Hindlimb muscle (tissue), 1 donor: ENCODE measurements at places on chromosomes 7 and 10. TPM values are rescaled to one million over a fixed set of nuclear protein-coding genes. Genes with fewer than 3 reads are reported as not detected.

GRCh38 chr7:12102126-12102525 is 109.0 kb upstream of the TMEM106B start:
- DNase-seq: no peak

- no peak for DNase-seq
These were observed 297.6 kb upstream of the SP8 start for GRCh38 chr7:21084286-21084685.

GRCh38 chr7:142323706-142324105 is 65.8 kb upstream of the PRSS58 start:
- no peak for DNase-seq

DNA sequence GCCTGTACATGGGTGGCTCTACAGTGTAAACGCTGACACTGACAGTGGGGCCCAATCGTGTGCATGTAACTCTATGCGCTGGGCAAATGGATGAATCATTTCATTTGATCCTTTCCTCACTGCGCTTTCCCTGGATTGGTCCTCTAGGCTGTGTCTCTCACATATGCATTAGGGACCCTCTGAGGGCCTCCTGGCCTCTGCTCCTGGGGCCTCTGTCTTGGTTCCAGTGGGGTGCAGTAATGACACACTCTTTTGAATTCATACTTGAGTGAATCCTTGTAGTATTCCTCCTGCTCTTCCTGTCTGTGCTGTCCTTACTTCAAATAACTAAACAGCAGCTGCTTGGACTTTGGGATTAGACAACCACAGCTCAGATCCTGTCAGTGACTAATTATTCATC is 176.5 kb upstream of the ADO start:
- no peak for DNase-seq

GRCh38 chr7:39332142-39332541 is 234.1 kb upstream of the YAE1 start:
- no peak for DNase-seq

Gene KLF14
- 1.5 TPM for polyA plus RNA-seq

Gene VWA2
- 0.34 TPM for polyA plus RNA-seq

GRCh38 chr7:137203351-137203750 is 140.2 kb downstream of the PTN start:
- peak; percentile 46 for DNase-seq

Gene HK1
- 35.4 TPM for polyA plus RNA-seq

DNA sequence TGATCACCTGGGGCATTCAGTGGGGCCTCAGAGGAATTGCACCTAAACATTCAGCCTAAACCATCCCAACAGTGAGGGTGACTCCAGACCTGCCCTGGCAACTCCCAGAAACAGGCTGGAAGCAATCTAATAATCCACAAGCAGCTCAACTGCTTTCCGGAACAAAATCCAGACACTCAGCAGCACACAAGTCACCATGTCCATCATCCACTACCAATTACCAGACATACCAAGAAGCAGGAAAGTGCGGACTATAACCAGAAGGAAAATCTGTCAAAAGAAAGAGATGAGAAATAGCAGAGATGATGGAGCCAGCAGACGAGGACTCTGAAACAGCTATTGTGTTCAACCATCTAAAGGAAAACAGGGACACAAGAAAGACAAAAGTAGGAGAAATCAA is 342.6 kb upstream of the ZMIZ1 start:
- DNase-seq: no peak

DNA sequence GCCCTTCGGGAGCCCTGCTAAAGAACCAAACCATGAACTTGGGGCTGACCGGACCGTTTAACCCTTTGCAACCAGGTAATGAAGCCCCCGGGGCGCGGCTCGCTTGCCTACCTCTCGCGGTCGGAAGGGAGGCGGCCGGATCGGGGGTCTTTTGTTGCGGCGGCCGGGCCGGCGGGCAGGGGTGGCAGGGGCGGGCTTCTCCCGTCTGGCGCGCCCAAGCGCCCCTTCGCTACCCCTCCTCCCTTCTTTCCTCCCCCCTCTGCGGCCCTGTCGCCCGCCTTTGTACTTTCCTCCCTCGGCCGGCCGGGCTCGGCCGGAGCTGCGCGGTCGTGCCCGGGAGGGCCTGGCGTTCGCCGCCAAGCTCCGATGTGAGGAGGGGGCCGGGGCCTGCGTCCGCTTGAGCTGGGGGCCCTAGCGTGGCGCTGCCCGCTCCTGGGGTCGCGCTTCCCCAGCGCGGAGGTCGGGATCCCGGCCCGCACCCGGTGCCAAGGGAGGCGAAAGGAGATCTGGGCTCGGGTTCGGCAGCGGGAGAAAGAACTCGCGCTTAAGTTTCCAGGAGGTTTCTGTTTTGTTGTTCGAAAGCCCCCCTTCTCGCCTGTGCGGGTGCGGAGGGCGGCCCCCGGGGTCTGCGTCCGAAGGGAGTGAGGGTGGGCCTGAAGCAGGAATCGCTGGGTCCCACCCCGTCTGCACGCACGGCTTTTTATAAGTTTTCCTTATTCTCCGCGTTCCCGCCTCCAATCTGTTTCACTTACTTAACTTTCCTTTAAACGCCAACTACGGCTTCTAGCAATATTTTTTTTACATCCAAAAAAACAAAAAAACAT is 436.8 kb upstream of the GALNT17 start:
- DNase-seq: peak; percentile 36

DNA sequence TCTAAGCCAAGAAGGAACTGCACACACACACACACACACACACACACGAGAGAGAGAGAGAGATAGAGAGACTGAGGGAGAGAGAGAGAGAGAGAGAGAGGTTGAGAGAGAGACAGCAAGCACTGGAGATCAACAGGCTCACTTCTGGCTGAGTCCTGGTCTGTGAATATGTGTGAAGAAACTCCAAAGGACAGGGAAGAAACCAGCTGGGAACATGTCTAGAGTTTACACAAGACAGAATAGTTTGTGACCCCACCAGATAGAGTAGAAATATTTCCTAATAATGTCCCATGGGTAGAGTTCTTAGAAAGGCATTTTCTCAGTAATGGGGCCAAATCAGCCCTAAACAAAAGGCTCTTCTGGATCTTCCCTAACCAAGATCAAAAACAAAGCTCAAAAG is 155.5 kb upstream of the IGFBP3 start:
- no peak for DNase-seq

Gene NCAPG2
- 11.6 TPM for polyA plus RNA-seq

GRCh38 chr10:102451105-102451969 is at the start of gene C10orf95:
Gene C10orf95 (minus strand): TSS chr10:102451543. CDS start chr10:102451093, 450 bp downstream.
- no peak for DNase-seq

GRCh38 chr7:152025937-152026890 is 740 bp downstream of the GALNT11 start:
- DNase-seq: no peak

- no peak for DNase-seq
These were observed 549.5 kb upstream of the GRM3 start for GRCh38 chr7:86094166-86094669.

DNA sequence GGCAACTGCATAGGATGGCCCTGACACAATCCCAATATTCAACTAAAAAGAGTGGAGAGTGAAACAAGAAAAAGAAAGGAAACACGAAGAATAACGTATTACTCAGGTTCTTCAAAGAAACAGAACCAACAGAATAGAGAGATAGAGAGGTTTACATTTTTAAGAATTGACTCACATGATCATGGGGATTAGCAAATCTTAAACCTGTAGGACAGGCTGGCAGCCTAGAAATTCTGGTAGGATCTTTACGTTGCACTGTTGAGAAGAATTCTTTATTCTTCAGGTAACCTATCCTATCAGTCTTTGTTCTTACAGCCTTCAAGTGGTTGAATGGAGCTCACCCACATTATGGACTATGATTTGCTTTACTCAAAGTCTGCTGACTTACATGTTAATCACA is 103.9 kb downstream of the AASS start:
- no peak for DNase-seq

- peak; percentile 82 for DNase-seq
These were observed 50.6 kb upstream of the ITGB1 start for GRCh38 chr10:33008499-33009243.

DNA sequence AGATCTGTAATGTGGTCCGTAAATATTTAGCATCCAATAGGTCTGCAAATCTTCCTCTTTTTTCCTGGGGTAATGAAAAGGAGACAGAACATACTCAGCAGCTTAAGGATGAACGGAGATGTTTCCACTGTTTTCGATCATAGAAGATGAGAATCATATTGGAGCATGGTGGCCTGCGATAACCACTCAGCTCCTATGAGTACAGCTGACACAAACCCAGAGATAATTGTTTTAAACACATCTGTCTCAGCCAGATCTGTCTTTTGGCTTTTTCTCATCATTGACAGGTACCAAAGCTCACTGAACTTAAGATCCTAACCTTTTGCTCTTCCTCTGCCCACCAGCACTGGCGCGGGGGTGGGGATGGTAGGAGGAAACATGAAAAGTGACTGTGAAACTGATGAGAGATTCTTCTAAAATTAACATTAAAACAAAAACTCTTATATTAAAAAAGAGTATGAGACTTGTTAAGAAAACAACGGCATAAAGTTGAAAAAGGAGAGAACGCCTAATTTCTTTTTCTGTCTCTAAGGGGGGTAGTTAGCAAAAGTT is 71.0 kb downstream of the SVOPL start:
- DNase-seq: no peak

Gene PRKG1
- 35.5 TPM for polyA plus RNA-seq

Gene CCDC3
- polyA plus RNA-seq: 22.1 TPM

Gene KCP
- polyA plus RNA-seq: 2.2 TPM

DNA sequence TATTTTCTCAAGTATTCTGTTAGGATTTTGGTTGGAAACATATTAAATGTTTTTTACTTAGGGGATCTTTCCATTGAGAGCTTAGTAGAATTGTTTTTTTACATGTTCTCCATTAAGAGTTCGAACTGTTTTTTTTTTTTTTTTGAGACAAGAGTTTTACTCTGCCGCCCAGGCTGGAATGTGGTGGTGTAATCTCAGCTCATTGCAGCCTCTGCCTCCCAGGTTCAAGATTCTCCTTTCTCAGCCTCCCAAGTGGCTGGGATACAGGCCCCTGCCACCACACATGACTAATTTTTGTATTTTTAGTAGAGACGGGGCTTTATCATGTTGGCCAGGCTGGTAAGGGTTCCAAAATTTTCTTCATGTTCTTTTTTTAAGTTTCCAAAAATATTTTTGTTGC is 33.2 kb downstream of the MPLKIP start:
- no peak for DNase-seq

GRCh38 chr7:11327633-11328032 is 354.0 kb downstream of the PHF14 start:
- no peak for DNase-seq

DNA sequence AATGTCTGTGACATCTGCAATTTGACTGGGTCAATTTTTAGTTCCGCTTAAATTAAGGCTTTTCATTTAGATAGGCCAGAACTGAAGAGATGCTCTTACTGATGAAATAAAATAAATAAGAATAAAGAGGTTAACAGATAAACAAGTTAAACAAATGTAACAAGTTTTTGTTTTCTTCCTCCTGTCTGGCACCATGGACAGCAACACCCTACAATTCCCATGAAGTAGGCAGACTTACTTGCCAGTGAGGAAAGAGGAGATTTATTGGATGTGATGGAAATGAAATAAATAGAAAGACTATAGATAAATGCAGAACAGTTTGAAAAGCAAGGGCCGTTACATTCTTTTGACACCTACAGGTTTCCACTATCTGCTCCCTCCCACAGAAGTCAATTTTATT is 118.5 kb downstream of the AMPH start:
- no peak for DNase-seq

- no peak for DNase-seq
These were observed 70.6 kb upstream of the RHEB start for GRCh38 chr7:151590071-151590849.

- DNase-seq: no peak
These were observed 182.3 kb upstream of the IMMP2L start for GRCh38 chr7:111744501-111745155.

- DNase-seq: no peak
These were observed 105.0 kb downstream of the EPC1 start for GRCh38 chr10:32241946-32242345.

DNA sequence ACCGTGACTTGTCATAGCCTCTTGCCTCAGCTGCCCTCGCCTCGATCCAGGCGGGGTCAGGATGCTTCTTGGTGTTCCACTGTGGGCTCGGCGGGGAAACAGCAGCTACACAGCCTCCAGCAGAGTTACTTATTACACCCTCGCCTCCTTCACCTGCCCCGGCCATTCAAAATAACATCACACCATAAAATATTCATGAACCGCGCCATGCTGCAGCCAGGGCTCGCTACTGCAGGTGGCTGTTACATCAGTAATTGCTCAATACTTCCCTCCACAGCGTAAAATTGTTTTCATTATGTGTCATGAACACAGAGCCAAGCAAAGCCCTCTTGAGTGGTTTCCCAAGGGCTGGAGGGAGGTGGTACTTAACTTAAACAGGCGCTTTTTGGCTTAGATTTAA is 241.5 kb upstream of the SP8 start:
- DNase-seq: no peak

Gene PLXDC2
- 31.4 TPM for polyA plus RNA-seq

- no peak for DNase-seq
These were observed 50.5 kb upstream of the PRSS58 start for GRCh38 chr7:142308326-142308725.

Gene SLC39A12
- not detected for polyA plus RNA-seq

Gene MAGI2
- polyA plus RNA-seq: 4.2 TPM

Gene STAMBPL1
- polyA plus RNA-seq: 5.4 TPM

GRCh38 chr10:82378146-82378545 is 503.2 kb downstream of the NRG3 start:
- DNase-seq: peak; percentile 14

DNA sequence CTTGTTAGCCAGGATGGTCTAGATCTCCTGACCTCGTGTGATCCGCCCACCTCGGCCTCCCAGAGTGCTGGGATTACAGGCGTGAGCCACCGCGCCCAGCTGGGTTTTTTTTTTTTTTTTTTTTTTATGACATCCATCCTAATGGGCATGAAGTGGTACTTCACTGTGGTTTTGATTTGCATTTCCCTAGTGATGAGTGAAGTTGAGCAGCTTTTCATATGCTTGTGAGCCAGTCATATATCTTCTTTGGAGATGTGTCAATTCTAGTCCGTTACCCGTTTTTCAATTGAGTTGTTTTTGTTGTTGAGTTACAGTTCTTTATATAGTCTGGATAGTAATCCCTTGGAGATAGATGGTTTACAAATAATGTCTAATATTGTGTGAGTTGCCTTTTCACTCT is 127.7 kb downstream of the SMURF1 start:
- DNase-seq: no peak

DNA sequence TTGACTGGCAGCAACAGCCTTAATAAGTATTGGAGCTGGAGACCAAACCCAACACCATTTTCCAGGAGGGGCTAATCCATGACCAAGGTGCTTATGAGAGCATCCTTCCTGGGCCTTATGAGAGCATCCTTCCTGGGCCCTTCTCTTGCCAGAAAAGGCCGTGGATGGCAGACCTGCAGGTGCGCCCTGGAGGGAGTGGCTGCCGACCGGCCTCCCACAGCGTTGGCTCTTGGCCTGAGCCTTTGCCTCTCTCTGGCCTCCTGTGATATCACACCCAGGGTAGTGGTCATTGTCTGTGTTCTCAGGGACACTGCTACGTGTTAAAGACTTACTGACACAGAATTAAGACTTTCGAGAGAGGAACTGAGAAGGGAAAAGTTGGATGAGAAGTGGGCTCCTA is 22.3 kb upstream of the NUDCD3 start:
- no peak for DNase-seq
